GM18507 (cell line): ENCODE measurements at places on chromosomes 1 and 21.

DNA sequence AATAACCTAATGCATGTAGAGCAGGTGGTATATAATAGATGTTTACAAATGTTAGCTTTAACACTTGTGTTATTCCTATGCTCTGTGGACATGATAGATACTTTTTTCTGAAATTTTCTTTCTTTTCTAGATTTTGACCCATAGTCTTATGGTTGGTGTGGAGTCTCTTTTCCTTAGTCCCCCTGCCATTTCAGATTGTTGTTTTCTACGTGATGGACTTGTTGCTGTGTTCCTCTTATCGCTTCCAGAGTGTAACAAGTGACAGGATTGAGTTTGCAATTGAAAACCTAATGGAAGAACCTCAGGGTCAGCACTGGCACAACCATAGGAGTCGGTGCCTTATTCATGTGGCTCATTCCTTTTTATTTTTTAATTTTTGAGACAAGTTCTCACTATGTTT is 136.4 kb downstream of the HHAT start:
- DNase-seq: no peak

DNA sequence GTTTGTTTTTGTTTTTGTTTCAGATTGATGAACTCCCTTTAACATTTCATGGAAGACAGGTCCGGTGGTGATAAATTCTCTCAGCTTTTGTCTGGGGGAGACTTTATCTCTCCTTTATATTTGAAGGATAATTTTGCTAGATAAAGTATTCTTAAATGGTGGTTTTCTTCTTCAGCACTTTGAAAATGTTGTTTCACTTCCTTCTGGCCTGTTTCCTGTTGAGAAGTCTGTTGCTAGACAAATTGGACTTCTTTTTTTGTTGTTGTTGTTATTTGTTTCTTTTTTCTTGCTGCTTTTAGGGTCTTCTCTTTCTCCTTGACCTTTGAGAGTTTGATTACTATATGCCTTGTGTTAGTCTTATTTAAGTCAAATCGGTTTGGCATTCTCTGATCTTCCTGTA is 50.8 kb downstream of the CRP start:
- DNase-seq: no peak

- DNase-seq: no peak
Observed at GRCh38 chr21:34072145-34073031, 990 bp upstream of the MRPS6 start.

DNA sequence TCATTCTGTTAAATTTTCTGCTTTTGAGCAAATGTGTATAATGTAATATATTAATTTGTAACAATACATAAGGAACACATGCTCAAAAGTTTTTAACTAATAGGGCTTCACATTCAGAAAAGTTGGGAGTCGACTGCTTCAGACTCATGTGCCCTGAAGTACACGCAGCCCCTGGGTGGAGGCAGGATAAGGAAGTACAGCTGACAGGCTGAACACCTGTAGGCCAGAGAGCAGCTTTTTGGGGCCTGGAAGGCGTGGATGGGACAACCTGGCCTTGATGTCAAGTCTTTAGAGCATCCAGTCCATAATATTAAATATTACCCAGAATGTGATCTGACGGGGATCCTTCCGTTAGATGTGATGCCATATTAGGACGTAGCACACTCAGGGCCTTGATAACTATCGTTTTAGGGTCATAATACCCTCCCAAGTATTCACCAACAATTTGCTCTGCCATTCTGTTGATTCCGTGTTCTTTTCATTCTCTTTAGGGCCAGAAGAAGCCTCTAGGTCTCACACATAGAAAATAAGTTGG is 485.2 kb downstream of the SIPA1L2 start:
- no peak for DNase-seq

DNA sequence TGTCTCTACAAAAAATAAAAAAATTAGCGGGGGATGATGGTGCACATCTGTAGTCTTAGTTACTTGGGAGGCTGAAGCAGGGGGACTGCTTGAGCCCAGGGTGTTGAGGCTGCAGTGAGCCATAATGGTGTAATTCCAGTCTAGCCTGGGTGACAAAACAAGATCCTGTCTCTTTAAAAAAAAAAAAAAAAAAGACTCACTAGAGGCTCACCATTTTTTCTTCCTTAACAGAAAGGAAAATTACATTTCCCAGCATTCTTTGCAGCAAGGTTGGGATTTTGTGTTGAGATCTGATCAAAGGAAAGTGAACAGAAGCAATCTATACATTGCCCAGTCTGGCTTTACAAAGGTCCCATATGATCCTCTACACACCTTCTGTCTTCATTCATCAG is 21.5 kb downstream of the GFI1 start:
- DNase-seq: no peak

- DNase-seq: no peak
Observed at GRCh38 chr1:6048179-6048867, 2.6 kb downstream of the KCNAB2 start.

DNA sequence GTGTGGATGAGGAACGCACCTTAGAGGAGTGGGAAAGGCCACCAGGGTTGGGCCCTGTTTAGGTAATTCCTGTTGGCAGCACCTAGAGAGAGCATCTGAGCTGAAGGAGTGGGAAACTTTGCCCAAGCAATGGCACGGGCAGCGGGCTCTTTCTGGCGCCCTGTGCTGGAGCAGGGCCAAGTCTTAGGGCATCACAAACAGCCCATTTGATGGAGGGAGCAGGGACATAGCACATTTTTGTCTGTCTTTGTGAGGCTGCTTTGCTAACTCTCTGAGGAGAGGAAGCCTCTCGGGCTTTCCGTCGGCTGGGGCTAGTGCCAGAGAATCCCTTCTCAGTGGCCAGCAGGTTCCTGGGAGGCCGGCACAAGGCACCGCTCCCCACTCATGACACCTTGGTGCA is 22.5 kb upstream of the CNTN2 start:
- no peak for DNase-seq

DNA sequence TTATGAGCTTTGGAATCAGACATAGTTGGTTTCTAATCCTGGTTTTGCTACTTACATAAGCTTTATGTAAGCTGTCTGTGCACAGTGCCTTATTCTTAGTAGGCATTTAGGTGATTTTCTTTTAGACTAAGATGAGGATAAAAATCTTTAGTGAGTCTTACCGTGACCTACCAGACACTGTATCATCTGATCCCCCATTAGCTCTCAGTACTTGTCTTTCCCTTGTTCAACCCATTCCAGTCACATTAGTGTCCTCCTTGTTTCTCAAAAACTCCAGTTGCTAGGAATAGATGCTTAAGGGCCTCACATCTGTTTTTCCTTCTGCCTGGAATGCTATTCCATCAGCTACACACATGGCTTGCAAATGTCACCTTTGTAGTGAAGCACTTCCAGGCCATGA is 18.8 kb downstream of the PPP1R12B start:
- DNase-seq: no peak

DNA sequence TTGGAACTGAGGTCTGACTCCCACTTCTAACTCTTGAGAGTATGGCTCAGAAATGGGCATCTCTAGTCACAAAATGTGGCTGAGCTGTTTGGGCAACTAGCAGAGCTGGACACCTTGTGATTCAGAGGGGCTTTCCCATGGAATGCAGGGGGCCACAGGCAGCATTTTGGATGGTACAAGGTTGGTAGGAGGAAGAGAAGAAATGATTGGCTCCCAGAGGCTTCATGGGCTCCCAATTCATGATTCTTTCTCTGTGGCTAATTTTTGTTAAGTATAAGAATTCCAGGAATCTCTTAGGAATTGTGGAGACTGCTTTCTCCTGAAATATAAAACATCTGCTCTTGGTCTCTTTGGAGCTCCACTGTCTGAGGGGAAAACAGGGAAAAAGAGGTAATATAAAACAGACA is 49.7 kb downstream of the PBX1 start:
- DNase-seq: no peak

DNA sequence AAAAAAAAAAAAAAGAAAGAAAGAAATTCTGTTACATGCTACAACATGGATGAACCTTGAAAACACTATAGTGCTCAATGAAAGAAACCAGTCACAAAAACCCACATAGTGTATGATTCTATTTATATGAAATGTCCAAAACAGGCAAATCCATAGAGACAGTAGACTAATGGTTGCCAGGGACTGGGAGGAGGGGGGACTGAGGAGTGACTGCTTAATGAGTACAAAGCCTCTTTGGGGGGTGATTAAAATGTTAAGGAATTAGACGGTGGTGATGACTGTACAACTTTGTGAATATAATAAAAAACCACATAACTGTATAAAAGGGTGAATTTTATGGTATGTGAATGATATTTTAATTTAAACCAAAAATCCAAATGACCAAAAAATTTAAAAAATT is 116.0 kb upstream of the GUCA2B start:
- DNase-seq: no peak

DNA sequence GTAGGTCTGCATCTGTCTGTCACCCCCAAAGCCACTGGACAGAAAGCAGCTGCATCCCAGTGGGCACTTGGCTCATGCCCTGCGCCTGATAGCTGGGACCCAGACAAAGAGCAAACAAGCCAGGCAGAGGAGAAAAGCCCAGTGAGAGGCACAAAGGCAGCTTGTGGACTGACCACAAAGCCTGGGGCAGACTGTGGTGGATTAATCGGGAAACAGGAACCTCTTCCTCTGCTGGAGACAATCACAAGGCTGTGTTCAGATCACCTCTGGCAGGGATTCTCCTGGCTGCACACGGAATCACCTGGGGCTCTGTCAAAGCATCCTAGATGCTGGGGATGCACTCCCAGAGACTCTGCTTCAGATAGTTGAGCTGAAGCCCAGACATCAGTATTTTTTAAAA is 15.2 kb upstream of the GJB5 start:
- DNase-seq: no peak

GRCh38 chr1:94876362-94876761 is 50.5 kb downstream of the CNN3 start:
- DNase-seq: no peak

DNA sequence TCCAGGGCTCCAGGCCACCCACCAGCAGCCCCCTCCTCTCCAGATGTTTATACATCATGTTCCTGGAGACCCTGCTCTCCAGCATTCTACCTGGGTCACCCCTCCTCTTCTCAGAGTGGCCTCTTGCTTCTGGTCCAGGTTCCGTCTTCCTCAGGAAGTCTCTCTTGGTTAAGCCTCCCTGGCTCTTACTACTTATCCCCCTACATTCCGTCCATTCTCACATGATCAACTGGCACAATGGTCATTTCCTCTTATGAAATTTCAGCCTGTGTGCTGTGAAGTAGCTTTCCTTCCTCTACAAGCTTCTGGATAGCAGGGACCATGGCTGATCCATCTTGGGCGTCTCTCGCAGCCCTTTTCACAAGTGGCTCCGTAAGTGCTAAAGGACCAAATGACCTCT is 33.9 kb upstream of the ATP2B4 start:
- no peak for DNase-seq

DNA sequence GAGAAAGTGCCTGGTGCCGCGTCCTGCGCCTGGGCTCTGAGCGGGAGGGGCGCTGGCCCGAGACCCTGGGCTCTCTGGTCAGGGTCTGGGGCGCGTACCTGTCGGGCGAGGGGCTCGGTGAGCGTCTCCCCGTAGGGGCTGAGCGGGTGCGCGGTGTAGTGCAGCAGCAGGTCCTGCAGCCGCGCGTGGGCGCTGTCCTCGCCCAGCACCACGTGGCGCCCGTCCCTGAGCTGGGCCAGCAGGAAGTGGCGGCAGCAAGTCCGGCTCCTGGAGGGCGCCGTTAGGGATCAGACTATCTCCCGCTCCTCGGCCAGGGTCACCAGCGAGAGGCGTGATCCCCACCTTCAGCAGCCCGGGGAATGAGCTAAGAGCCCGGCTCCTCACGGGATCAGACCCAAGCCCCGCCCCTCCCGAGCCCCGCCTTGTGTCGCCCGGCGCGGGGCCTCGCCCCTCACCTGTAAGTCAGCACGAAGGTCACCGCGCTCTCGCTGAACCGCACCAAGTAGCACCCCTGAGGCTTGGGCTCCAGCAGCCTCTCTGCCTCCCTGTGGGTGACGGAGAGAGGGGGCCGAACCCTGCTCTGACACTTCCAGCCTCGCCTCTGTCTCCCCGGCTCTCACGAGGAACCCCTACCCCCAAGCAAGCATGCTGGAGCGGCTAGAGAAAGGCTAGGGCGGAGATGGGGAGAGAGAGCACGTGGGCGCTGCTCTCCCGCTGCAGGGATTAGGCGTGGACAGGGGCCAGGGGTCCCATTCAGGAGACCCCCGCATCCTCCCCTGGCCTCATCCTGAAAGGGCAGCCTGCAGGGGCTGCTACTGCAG is 2.7 kb downstream of the SH2D2A start:
- DNase-seq: peak; percentile 55

- no peak for DNase-seq
Observed at GRCh38 chr1:197965132-197965840, 48.1 kb downstream of the LHX9 start.
